ENCODE measurements at places on chromosomes 3 and 15. TPM values are rescaled to one million over a fixed set of nuclear protein-coding genes. Genes with fewer than 3 reads are reported as not detected.

GRCh38 chr3:49700453-49701128 is 11.2 kb downstream of the RNF123 start:
- DNase-seq = peak; percentile 24

DNA sequence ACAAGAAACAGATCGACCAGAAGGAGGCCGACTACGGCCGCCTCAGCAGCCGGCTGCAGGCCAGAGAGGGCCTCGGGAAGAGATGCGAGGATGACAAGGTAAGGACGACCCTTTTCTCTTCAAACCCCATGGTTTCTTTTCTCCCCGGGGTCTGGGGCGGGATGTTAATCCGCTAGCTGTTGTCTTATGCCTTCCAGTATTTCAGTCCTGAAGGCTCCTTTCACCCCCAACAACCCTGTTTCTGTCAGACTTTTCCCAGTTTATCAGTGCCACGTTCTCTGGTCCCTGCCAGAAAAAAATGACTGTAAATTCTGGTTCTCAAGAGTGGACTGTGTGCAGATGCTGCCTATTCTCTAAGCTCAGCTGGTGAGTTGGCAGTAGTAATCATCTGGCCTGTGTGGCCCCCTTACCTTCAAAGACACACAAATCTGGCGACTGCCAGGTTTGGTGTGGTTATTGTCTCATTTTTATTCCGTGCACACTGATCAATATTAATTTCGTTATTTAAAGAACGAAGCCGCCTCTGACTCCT is 806 bp downstream of the GOLM2 start:
- no peak for DNase-seq

- DNase-seq = no peak
Measured at GRCh38 chr3:82224661-82225060, 463.2 kb upstream of the GBE1 start.

Gene ARHGEF26
- 31.2 TPM for total RNA-seq

Gene PARP15
- total RNA-seq = 0.37 TPM

Gene NR1I2
- not detected for total RNA-seq

Measured in SK-MEL-5 (cell line).